Amygdala (tissue), 56 donors: ENCODE measurements at places on chromosomes 1 and 21.

GRCh38 chr1:24117722-24118409 lies 5.9 kb upstream of the MYOM3 start:
- DNase-seq = no peak

DNA sequence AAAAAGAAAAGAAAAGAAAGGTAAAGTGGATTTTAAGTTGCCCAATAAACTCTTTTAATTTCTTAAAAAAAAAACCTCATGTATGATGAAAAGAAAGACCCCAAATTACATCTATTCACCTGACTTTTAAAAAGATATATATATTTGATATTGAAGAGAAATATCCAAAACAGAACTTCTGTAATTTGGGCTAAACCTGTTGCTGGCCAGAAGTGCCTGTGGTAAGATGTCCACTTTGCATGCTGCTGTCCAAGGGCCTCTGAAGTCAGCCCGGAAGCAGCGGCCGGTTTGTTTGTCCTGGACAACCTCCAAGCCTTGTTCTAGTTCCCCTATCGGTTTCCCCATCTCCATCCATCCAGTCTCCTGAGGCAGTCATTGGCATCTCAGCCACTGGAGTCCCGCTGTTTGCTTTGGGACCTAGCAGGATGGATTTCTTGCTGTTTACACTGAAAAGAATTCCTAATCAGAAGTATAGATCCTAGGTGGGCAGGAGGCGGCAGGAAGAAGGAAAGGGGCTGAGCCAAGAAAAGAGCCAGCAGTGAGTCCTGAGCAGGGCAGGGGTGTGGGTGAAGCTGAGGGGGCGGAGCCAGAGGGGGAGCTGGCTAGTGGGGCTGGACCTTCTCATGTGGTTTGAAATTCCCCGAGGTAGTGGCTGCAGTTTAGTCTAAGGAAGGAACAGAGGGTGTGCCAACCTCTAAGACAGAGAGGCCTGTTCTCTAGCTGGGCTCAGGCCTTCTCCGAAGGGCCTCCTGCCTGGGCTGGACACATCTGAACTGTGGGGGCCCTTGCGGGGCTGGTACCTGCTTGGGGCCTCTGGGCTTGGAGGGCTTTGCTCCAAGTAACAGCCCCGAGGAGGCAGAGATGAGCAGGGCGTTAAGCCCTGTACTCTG lies 3.3 kb downstream of the NCMAP start:
- DNase-seq = peak; percentile 32

DNA sequence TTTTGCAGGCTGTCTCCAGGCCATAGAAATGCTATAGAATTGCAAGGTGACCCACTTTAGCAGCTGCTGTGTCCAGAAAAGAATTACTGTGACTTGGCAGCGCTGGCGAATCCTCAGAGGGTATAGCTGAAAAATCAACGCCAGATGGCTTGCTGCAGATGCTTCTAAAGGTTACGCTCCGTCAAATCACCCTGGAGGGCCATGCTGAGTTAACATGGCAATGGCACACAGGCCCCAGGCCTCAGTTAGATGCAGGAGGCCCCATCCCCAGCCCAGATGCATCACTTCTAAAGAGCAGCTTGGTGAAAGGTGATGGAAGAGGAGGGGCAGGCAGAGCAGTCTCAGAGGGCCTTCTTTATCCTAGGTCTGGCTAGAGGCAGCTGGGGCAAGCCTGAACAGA lies 18.0 kb downstream of the KIAA1614 start:
- no peak for DNase-seq

GRCh38 chr1:213075725-213076124 lies 24.7 kb downstream of the RPS6KC1 start:
- no peak for DNase-seq

- peak; percentile 88 for DNase-seq
These were observed at the start of gene PIK3C2B for GRCh38 chr1:204494281-204495077. TSS of gene PIK3C2B (minus strand) at chr1:204494805. CDS start at chr1:204469802, 25,003 bp downstream.

GRCh38 chr1:183778568-183779433 lies 26.1 kb upstream of the RGL1 start:
- no peak for DNase-seq

GRCh38 chr1:26697431-26697977 lies 1.7 kb downstream of the ARID1A start:
- no peak for DNase-seq

DNA sequence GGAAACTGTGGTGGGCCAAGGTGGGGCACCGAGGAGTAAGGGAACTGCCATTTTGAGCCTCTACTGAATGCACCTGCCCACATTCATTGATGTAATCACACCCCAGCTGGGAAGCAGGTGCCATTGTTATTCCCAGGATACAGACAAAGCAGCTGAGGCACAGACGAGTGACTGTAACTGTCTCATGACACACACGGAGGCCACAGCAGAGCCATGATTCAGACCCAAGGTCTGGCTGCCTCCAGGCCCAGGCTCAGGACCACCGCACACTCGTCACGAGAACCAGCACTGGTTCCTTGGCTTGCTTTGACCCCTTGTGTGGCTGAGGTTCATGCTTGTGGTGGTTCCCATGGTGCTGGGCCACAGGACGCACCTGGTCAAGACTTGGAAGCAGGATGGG lies 45.6 kb upstream of the CLIC4 start:
- DNase-seq = no peak

- no peak for DNase-seq
These were observed 285.1 kb downstream of the CACNA1E start for GRCh38 chr1:181768211-181768929.

- DNase-seq = peak; percentile 47
These were observed 7.1 kb upstream of the TMEM61 start for GRCh38 chr1:54973205-54973921.

- no peak for DNase-seq
These were observed 1.9 kb downstream of the DDAH1 start for GRCh38 chr1:85462931-85463649.

DNA sequence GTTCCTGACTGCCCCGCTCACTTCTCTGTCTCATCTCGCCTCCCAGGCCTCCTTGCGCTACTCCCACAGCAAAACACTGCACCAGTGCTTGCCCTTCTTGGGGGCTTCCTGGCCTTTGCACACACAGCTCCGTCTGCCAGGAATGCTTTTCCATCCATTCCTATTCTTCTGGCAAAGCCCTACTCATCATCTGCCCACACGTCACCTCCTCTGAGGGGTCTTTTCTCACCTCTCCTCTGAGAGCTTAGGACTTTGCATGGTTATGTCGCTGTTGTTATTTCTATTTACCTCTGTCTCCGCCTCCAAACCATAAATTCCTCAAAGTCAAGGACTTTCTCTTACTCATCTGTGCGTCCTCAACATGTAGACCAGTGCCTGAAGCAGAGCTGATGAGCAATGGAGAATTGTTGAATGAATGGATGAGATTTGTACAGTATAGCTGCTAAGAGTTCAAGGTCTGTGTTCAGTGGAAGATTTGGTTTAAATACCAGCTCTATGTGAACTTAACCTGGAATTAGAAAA lies 26.4 kb upstream of the BTG2 start:
- no peak for DNase-seq

GRCh38 chr21:39082656-39083376 lies 100.4 kb downstream of the PSMG1 start:
- no peak for DNase-seq

DNA sequence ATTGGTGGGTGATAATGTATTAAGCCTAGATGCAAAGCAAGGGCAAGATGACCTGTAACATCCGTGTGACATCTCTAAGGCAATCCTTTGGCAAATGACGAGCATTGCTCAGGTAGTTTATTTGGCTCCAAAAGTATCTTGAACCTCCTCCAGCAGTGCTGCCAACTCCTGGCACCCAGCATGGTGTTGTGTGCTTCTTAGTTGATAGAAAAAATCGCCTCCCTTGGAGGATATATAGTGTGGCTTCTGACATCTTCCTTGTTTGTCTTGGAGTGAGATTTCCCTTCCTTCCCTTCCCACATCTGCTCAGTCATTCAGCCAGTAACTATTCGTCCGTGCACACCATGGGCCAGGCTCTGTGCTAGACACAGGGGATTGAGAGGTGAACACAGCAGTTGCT lies 121.8 kb downstream of the TOMM20 start:
- DNase-seq = no peak

- no peak for DNase-seq
These were observed 9.6 kb downstream of the TENT5C start for GRCh38 chr1:117615474-117615873.

- no peak for DNase-seq
These were observed 16.4 kb downstream of the ITGB2 start for GRCh38 chr21:44904141-44904923.

- DNase-seq = no peak
These were observed 18.1 kb downstream of the LRIF1 start for GRCh38 chr1:110945626-110946025.

DNA sequence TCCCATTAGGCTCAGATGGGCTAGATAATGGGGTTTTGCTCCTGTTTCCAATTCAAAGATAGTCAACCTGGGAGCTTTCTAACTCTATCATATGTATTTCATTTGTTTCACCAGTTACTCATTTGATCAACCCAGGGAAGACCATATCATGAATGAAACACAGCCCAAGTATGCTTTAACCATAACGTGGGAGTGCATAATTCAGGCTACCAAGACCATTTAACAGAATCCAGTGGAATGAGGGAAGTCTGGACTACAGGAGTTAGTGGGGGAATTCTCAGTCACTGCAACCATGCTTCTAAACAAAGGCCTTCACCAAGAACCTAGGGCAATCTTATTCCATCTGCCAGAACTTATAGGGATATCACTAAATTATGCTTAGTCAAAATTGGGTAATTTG lies 15.0 kb upstream of the SLC16A1 start:
- DNase-seq = no peak

GRCh38 chr1:195970209-195970608 lies 638.0 kb downstream of the KCNT2 start:
- DNase-seq = no peak

- DNase-seq = no peak
These were observed 63.4 kb upstream of the LRP8 start for GRCh38 chr1:53391296-53391695.

DNA sequence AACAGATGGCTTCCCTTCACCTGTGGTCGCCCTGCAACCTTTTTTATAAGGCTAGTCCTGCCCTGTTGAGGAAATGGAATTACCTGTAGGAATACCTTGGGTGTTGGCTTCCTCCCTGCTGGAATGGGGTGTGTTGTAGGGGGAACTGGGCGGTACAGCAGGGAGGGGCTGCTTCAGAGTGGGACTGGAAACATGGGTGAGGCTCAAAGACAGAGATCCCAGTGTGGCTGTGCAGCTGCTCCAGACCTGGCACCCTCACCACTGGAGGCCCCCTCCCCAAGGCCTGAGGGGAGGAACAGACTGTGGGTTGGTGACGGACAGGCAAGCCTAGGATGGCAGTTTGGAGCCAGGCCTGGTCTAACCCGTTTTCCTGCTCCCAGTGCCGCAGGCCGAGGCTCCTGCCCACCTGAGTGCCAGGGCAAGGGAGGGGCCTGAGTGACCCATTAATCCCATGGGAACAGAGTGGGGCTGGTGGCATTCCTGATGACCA lies 4.5 kb downstream of the EFNA3 start:
- DNase-seq = no peak

GRCh38 chr1:234125283-234125682 lies 220.8 kb downstream of the SLC35F3 start:
- no peak for DNase-seq

- DNase-seq = no peak
These were observed 356.6 kb upstream of the LYPLAL1 start for GRCh38 chr1:218817071-218817470.

GRCh38 chr21:15272591-15272990 lies 207.8 kb upstream of the NRIP1 start:
- no peak for DNase-seq

GRCh38 chr1:2556678-2557481 lies 709 bp downstream of the TNFRSF14 start:
- no peak for DNase-seq

GRCh38 chr1:203475012-203475981 lies at the start of gene PRELP:
TSS of gene PRELP (plus strand) at chr1:203475806. CDS start at chr1:203483185, 7,379 bp downstream.
- peak; percentile 61 for DNase-seq

DNA sequence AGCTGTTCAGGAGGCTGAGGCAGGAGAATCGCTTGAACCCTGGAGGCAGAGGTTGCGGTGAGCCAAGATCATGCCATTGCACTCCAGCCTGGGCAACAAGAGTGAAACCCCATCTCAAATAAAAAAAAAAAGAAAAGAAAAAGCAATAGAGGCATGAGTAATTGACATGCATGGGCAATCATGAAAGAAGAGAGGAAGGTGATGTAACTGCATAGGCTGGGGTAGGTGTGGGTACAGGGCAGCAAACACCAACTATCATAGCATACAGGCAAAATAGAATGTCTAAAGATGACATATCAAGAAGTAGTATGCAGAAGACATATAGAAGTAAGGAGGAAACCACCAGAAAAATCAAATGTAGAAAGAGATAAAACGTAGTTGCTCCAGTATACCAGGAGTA lies 19.0 kb upstream of the MGST3 start:
- DNase-seq = no peak

- no peak for DNase-seq
These were observed 148.0 kb upstream of the C1orf174 start for GRCh38 chr1:4048076-4048475.

- DNase-seq = no peak
These were observed 1164.4 kb upstream of the ADGRL4 start for GRCh38 chr1:80170811-80171485.

- no peak for DNase-seq
These were observed 657 bp upstream of the HDAC1 start for GRCh38 chr1:32291145-32291707.

DNA sequence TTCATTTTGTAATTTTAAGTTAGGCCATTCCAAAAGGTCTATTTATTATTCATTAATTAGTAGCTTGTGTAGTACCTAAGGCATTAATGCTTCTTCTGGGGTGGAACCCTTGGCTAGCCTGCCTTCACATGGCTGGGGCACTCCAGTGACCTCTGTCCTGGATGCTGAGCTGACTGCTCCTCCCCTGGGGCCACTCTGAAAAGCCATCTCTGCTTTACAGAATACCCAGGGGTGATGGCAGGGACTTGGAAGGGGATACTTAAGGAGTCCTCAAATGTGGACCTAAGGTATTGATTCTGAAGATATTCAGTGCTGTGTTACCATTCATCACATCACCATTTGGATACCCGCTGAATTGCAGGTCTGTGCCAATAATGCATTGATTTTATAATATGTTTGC lies 187.8 kb upstream of the COA6 start:
- no peak for DNase-seq

- DNase-seq = no peak
These were observed 145.0 kb upstream of the DNAH14 start for GRCh38 chr1:224784265-224785039.

- no peak for DNase-seq
These were observed 98.1 kb downstream of the NEGR1 start for GRCh38 chr1:72184099-72184701.
